Esophagus muscularis mucosa (tissue), 4 donors: ENCODE measurements at places on chromosomes 3 and 15.

DNA sequence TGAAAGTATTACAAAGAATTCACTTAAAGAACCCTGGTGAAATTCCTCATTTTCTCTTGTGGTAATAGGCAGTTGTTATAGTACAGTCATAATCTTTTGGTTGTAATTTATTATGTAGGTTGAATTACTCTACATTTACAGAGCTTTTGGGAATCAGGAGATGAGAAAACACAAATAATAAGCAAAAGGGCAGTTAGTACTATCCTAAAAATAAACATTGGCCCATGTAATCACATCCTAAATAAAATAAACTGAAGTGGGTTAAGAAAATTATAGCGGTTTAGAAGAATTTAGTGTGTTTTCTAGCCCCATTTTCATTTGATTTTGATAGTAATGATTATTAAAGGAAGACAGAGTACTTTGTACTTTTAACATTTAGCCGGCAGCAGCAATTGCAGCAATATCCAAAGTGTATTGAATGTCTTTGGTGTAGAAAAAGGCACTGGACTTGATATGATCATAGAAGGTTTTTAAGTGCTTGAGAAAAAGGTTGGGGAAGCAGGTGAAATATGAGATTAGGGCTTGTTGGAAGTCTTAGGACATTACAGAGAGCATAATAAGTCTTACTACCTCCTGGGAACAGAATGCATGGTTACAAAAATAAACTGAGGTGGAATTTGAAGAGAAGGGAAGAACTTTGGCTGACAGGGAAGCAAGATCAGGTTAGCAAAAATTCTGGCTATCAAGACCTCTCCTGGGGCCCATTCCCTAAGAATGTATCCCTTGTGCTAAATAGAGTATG, 79.9 kb downstream of the MBNL1 start:
- no peak for DNase-seq

DNA sequence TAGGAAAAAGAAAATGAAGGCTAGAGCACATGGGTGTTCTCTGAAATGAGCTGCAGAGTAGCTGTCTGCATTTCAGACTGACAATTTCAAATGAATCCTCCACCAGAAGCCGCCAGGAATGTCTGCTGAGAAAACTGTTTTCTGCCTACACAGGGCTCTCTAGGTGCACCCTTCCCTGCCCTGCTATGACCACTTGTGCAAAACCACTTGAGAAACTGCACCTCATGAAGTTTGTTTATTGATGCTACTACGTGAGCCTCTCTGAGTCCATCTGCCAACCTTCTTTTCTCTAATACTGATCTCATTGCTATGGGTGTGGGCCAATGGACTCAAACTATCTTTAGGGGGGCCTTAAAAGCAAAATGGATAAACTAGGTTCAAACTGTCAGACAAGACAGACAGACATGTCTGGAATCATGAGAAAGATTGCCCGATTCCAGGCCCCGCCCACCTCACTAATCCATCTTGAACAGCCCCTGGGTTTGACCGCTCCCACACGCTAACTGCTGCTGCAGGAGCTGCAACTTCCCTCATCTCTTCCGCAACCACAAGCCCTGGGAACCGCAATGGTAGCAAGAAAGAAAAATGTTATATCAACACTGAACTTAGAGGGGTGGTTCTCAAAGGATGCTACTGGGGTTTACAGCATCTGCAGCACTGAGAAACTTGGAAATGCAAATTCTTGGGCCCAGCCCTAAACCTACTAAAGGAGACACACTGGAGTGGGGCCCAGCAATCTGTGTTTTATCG, 9.0 kb upstream of the CD47 start:
- DNase-seq = no peak

DNA sequence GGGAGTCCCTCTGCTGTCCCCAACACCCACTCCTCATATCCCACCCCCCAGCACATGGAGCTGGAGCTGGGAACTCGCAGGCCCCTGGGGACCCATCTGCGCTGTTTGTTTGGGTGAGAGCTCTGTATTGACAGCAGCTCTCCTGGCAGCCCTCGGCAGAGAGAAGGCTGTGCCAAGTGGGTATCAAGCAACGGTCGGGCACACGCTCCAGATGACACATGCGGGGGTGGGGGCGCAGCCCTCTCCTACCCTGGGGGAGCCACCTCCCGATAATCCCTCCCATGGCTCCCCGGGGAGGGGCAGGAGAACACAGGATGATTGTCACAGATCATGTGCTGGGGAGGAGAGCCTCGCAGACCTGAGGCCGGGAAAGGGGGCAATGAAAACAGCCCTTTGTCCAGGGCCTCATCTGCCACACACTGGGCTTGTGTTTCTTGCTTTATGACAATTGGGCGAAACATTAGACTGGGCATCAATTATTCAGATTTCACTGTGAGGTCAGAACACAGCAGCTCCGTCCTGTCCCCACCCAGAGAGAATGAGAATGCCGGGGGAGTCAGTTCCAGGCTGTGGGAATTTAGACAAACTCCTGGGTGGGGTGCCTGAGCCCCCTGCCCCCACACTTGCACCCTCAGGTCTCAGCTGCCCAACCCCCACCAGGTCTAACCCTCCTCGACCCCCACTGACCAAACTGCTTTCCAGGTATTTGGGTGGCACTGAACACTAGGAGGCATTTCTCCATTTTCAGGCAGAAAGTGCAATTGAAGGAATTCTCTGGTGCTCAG, 46.4 kb upstream of the KLF13 start:
- DNase-seq = no peak

GRCh38 chr3:60017631-60018030, 967.8 kb upstream of the CFAP20DC start:
- no peak for DNase-seq

GRCh38 chr3:135412475-135412874, 553.1 kb upstream of the PPP2R3A start:
- no peak for DNase-seq

DNA sequence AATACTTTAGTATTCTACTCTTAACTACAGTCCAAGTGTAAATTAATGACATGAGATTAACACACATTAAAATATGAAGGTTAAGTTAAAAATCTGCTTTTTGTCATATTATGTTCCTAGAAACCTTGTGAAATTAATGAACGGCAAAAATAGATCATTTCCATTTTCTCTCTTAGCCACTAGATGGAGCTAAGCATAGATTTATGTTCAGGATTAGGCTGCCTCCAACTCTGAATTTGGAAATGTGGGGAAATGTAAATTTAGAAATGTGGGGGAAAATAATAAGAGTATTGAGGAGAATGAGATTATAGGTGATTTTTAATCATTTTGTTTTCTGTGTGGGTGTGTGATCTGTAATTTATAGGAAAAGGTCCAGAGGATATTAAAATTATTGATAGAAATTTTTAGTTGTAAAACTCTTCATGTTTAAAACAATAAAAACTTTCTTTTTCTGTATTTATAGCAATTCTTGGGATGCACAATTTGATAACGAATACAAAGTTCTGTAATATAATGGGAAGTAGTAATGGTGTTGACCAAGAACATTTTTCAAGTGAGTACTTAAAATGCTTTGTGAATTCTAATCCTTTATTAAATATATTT, 59.2 kb downstream of the TMOD3 start:
- no peak for DNase-seq

DNA sequence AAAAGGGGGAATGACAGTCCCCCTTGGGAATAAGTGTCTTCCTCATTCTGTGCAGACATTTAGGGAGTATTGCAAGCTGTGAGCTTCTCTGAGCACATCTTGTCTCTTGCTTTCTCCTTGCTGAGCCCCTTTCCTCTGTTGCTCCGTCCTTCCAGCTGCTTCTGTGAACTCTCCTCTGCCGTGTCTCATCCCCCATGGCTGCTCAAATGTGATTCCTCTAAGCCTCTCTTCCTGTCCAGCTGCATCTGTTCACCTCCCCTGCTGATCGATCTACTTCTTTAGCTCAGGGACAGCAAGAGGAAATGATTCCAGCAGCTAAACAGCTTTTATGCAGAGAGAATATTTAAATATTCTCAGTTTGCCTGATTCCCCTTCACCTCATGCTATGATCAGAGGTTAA, 328.0 kb upstream of the DNAJC19 start:
- no peak for DNase-seq

- DNase-seq = no peak
Measured at GRCh38 chr3:195752546-195753331, 32.0 kb downstream of the MUC20 start.

- no peak for DNase-seq
Measured at GRCh38 chr3:141426404-141427034, 58.2 kb downstream of the ZBTB38 start.

- DNase-seq = no peak
Measured at GRCh38 chr3:72395776-72396311, 452.4 kb downstream of the SHQ1 start.

GRCh38 chr3:59995563-59995962, 945.7 kb upstream of the CFAP20DC start:
- no peak for DNase-seq

DNA sequence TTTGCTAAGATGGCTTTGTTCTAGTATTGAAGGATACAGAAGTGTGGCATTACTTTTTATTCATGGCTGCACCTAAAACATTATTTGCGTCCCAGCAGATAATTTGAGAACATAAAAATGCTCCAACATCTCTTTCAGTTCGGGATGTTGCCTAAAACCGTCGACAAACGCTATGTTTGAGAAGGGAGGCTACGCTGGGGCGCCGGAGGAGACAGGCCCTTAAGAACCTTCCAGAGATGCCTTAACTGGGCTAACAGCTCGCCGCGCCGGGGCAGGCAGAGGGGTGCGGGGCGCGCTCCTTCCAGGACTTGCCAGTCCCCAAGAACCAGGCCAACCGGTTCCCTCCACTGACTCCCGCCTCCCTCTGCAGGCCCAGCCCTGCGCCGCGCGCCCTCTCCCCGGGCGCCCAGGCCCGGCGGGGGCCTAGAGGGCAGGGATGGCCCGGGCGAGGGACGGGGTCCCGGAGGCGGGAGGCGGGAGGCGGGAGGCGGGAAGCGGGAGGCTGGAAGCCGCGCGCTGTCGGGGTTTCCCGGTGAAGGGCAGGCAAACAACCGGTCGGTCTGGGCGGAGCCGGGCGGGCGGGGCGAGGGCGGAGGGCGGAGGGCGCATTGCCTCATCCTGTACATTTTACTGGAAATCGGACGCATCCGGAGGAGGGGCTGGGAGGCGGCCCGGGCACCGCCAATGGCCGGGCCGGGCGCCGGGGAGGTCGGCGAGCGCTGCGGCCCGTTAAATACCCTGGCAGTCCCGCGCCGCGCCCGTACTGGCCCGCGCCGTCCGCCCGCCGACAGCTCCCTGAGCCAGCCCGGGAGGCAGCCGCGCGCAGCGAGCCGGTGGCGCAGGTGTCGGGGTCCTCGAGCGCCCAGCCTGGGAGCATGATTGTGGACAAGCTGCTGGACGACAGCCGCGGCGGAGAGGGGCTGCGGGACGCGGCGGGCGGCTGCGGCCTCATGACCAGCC, at the start of gene NFKBIZ:
TSS of gene NFKBIZ (plus strand) at position 761 of the 960 bp plus-strand sequence. CDS start at position 876, 115 bp downstream.
- DNase-seq = peak; percentile 99

- no peak for DNase-seq
Measured at GRCh38 chr3:123467046-123467445, 18.2 kb upstream of the ADCY5 start.

GRCh38 chr3:98612587-98612986, 19.2 kb upstream of the CPOX start:
- DNase-seq = no peak

DNA sequence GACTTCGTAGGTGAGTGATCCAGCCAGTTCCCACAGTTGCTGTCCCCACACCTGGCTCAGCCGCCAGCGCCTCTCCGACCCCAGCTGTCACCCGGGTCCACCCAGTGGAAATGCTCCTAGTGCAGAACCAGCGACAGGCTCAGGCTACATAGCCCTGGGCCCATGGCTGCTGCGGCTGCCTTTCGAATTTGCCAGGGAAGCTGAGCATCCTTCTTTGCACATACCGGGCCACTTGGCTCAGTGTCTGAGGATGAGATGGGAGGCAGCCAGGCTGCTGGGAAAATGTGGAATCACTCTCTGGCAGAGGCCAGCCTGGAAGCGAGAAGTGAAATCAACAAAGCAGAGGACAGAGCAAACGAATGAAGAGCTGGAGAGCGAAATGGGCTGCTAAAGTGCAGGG, 80.1 kb downstream of the ST8SIA2 start:
- no peak for DNase-seq

DNA sequence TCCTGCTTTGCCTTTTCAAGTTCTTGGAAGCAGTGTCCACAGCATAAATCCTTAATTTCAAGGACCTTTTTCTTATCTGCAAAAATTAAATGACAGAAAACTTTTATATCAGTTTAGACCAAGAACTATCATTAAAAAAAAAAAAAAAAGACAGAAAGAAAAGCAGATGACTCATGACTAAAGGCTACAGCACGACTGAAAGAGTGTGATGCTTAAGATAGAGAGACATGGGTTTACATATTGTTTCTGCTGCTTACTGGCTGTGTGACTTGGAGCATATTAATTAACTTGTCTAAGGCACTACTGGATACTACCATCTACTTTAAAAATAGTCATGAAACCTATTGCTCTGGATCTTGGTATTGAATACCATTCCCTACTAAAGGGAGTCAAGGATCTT, 62.3 kb downstream of the CEP152 start:
- DNase-seq = no peak

GRCh38 chr3:170725285-170725731, 139.4 kb upstream of the SLC7A14 start:
- DNase-seq = no peak

GRCh38 chr3:143731776-143732175, 116.5 kb downstream of the SLC9A9 start:
- DNase-seq = no peak

DNA sequence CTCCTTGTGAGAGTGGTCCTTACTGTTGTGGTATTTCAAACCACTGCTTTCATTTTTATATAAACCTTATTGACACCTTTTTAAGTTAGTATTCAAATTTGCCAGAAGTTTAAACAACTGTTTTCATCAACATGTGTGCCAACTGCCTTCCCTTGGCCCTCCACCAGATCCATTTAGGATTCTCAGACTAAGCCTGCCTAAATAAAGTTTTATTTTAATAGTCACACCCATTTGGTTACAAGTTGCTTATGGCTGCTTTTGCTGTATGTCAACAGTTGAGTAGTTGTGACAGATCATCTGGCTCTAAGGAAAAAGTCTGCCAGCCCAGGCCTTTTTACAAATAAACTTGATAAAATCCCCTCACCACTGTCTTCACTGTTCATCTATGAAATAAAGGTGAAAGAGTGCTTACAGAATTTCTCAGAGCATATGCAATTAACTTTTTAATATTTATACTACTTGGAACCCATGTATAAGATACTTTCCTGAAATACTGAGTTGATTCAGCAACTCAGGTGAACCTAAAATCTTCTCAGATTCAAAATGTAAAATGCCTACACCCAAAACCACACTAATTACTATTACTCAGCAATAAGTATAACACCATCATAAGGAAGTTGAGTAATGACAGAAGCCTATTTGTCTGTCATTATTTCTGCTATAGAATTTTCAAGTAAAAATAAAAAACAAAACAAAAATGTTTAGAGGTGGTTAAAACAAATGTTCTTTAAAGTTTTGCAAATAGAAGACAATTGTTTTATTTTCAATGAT, 35.1 kb downstream of the PEAK1 start:
- DNase-seq = no peak
